ENCODE measurements at places on chromosomes 2 and 18.

- DNase-seq = no peak
Measured at GRCh38 chr2:112062894-112063293, 7.8 kb downstream of the TMEM87B start.

- DNase-seq = no peak
Measured at GRCh38 chr2:238141541-238142318, 3.3 kb downstream of the KLHL30 start.

DNA sequence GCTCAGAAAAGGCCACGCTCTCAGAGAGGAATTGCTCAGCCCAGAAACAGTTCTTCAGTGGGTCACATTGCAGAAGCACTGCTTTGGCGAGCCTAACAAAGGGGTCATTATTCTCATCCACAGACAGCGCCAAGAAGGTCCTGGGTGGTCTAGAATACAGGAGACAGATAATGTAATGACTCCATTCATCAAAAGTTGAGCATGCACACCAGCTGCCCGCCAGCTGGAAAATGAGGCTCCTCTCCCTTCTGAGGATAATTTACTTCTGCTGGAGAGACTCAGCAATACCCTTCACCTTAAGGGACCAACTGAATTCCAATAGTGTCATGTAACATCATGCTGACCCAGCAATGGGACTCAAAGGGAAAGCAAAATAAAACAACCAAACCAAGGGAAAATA lies 79.9 kb downstream of the TRIB2 start:
- DNase-seq = no peak

GRCh38 chr18:61898640-61899101 lies 5.9 kb upstream of the RNF152 start:
- DNase-seq = no peak

DNA sequence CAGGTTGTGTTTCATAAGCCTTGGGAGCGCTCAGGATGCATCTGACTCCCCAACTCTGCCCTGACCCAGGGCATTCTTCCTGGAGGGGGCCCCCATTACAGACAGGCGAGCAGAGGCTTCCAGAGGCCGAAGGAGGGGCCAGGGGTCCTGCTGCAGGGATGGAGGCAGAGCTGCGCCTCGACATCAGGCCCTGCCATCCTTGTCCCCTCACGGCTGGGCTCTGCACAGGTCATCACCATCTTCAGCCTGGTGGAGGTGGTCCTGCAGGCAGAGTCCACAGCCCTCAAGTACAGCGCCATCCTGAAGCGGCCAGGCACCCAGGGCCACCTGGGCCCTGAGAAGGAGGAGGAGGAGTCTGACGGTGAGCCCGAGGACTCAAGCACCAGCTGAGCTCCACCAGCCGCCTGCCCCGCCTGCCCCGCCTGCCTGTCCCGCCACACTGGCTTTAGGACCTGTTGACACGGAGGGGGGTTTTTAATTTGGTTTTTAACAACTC lies 42.3 kb upstream of the ALPP start:
- no peak for DNase-seq

GRCh38 chr18:49663899-49664890 lies 102.3 kb downstream of the LIPG start:
- DNase-seq = no peak
